ENCODE measurements at places on chromosomes 5 and 9.

GRCh38 chr5:150140830-150141229 is 14.8 kb downstream of the PDGFRB start:
- no peak for DNase-seq

GRCh38 chr9:124340219-124341069 is 74.8 kb downstream of the PSMB7 start:
- no peak for DNase-seq

DNA sequence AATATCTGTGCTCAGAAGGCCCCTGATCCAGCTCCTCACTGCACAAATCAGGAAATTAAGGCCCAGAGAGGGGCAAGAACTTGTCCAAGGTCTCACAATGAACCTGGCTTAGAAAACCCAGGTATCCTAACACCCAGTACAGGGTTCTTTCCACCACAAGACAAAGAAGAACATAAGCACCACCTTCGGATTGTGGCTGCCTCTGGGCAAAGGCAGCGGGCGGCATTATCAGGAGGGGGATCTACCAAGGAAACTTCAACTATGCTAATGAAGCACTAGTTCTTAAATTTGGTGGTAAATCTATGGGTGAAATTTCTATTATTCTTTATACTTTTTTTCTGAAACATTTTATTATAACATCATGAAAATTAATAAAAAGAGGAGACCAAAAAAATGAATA is 17.9 kb downstream of the ANXA6 start:
- DNase-seq = no peak

DNA sequence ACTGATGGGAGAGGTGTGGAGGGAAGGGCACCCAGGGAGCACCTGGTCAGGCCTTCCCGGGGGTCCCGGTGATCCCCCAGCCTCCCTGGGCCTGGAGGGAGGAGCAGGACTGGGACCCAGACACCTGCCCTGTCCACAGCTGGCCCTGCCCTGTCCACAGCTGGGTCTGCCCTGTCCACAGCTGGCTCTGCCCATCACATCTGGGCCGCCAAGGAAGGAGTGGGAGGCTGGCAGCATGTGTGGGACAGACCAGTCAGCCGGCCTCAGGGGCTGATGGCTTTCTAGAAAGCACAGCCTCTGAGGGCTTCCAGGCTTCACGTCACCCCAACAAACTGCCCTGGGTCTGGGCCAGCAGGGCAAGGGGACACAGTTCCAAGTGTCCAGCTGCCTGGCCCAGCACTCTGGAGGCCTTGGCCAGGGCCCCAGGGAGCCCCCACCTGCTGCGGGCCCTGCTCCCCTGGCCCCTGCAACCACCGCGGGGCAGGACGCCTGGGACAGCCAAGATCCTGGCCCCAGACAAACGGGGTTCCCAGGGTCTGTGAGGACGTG is 12.2 kb downstream of the DNLZ start:
- DNase-seq = no peak

- no peak for DNase-seq
Measured at GRCh38 chr5:143258559-143259253, 144.8 kb downstream of the NR3C1 start.

DNA sequence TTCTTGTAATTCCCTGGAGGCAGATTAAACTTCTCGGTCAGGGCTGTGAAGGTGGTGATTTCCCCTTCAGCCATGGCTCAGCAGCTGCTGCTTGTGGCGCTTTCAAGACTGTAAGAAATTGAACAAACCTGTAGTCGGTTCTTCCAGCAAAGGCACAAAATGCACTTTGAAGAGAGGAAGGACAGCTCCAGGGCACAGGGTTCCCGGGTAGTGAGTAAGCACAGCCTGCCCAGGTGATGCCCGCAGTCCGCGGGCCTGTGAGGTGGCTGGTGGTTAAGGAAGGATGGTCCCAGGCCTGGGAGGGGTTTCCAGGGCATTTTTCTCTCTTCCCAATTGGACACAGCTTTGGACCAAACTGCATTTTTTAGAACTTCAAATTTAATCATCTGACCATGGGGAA is 71.8 kb downstream of the FGF1 start:
- no peak for DNase-seq

- no peak for DNase-seq
Measured at GRCh38 chr9:38018958-38019602, 49.9 kb downstream of the SHB start.

DNA sequence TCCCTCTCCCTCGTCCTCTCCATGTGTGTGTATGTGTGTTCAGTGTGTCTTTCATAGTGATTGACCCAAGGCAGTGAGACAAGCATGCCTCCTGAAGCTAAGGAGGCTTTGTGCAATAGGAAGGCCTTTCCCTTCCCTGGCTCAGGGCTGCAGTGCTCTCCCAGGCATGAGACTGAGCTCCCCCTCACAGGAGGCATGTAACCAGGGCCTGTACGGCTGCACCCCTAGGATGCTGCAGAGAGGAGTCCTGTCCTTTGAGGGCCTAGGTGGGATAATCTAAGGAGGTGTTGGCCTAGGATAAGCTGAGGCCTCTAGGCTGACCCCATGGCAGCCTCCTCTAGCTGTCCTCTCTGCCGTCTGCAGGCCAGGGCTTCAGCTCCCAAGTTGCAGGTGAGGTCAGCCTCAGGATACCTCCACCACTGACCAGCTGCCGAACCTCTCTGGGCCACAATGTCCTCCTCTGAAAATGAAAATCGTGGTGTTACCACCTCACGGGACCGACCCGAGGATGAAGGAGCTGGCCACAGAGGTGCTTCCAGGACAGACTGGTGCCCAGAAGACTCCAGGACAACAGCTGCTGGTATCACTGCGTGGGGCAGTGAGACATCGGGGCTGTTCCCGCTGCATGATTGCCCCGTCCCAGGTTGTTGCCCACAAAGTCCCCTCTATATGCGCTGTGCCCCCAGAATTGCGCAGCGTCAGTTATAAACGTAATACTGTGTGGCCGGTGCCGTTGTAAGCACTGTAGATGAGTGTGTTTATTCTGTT is 129.6 kb downstream of the BARX1 start:
- DNase-seq = no peak

DNA sequence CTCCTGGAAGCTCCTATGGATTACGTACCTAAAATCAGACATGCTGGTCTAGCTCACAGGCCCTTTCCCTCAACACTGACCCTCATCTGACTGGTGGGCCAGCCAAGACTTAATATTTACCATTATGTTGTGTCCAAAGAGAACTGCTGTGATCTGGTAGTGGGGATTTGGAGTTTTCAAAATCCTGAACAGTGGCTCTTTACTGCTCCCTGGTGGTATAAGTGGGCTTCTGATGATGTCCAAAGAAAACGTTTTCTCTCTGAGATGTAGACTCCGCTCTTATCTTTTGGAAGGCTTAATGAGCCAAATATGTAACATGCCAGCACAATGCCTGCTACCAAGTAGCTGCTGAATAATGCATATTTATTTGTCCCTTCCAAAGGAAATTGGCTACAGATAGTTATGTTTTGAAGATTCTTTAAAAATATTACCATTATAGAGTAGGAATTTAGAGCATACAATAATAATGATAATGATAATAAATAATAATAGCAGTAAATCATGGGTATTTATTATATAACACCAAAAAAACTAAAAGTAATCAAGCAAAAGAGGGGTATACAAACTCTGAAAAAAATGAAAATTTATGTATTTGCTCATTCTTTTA is 406.6 kb upstream of the TNC start:
- DNase-seq = no peak

GRCh38 chr5:147509710-147510651 is at the start of gene DPYSL3:
TSS of gene DPYSL3 (minus strand) at chr5:147510068. CDS start at chr5:147509858, 210 bp downstream.
- DNase-seq = no peak

- no peak for DNase-seq
Measured at GRCh38 chr9:90090997-90091396, 486.2 kb downstream of the GADD45G start.

- no peak for DNase-seq
Measured at GRCh38 chr5:76604838-76605237, 18.4 kb downstream of the F2RL2 start.

DNA sequence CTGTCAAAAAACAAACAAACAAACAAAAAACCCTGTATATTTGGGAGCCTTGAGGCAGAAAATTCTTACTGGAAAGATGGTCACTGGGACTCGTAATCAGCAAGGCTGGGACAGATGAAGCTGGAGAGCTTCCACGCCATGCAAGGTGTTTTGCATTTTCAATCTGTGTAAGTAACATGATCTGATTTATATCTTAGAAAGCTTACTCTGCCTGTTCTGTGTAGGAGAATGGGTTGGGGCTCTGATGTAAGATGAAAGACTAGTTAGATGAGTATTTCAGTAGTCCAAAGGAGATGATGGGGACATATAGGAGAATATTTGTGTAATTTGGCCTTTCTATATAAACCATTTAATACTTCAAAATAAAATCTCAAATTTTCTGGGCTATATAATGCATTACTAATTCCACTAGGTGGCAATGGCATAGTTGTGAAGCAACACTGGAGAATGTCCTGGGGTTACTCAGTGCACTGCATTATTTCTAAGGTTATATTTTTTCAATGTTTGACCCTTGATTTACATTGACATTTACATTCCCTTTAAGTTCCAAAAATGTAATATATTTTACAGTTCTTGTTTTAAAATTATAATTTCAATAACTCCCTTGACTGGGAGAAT is 21.9 kb upstream of the FSD1L start:
- no peak for DNase-seq

- no peak for DNase-seq
Measured at GRCh38 chr9:91771864-91772263, 178.2 kb downstream of the ROR2 start.

- no peak for DNase-seq
Measured at GRCh38 chr5:100840789-100841188, 62.3 kb downstream of the ST8SIA4 start.

DNA sequence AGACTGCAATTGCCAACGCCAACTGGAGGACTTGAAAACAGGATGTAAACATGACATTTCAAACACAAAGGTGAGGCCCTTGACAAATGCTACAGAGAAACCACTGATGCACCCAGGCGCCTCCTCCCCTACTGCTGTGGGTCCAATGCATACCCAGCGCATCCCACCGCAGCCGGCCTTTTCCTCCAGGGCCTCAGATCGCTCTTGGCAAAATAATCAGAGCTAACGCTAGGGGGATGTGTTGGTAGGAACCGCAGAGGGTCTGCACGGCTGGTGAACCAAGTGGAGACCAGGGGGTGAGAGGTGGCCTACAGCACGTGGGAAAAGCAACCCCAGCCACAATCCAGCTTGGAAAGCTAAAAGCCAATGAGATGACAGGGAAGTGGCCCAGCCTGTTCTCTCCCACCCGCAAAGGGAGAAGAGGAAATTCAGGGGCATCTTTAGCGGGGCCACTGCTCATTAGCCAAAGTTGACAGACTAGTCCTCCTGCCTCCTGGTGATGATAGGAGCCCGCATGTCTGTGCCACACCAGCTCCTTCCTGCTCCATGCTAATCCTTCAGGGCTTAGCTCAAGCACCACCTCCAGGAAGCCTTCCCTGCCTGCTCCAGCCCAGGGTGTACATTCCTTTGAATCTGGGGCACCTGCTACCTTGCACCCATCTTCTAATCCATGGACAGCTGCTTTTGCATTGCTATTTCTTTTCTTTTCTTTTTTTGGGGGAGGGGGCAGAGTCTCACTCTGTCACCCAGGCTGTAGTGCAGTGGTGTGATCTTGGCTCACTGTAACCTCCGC is 5.9 kb downstream of the FAM163B start:
- no peak for DNase-seq

DNA sequence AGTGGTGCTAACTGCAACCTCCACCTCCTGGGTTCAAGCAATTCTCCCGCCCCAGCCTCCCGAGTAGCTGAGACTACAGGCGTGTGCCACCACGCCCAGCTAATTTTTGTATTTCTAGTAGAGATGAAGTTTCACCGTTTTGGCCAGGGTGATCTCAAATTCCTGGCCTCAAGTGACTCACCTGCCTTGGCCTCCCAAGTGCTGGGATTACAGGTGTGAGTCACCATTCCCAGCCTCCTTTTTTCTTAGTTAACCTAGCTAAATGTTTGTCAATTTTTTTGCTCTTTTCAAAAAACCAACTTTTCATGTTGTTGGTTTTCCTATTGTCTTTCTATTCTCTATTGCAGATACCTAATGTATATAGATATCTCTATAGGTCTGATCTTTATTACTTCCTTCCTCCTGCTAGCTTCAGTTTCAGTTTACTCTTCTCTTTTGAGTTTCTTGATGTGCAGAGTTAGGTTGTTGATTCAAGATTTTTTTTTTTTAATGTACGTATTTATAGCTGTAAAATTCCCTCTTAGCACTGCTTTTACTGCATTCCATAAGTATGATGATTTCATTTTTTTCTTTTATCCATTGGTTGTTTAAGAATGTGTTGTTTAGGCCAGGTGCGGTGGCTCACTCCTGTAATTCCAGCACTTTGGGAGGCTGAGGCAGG is 32.9 kb downstream of the FGD3 start:
- no peak for DNase-seq

- DNase-seq = no peak
Measured at GRCh38 chr9:22170556-22170955, 161.5 kb upstream of the CDKN2B start.

DNA sequence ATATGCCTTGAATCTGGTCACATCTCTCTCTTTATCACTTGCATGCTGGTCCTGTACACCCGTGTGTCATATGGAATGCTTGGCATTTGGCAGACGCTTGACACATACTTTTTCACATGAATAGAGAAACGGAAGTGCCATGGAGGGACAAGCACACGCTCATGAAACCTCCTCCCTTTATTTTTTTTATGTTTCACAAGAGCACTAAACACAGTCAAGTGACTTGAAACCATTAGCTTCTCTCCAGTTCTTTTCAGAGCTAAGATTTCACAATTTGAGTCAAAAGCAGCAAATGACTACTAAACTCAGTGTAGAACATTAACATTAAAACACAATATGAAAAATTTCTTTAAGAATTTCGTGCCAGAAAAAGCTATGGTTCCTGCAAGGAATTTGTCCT is 151.1 kb downstream of the DOCK2 start:
- DNase-seq = no peak

GRCh38 chr9:100125910-100126309 is 26.9 kb downstream of the INVS start:
- no peak for DNase-seq

DNA sequence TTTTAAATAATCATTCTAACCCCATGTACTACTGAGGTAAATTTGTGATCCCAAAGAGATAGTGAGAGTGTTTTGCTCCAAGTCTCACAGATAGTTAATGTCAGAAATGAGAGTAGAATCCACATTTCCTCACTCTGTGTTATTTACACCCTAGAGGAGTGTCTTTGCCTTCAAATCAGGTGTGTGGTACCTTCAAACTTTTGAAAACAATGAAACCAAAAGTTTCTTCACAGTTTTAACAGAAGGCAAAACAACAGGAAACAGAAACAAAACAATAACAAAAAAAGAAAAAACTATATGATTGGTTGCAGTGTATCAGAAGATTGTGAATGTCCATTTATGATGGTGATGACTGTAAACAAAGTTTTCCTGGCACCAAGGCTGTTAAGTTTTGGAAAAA is 85.9 kb downstream of the ERBIN start:
- no peak for DNase-seq

DNA sequence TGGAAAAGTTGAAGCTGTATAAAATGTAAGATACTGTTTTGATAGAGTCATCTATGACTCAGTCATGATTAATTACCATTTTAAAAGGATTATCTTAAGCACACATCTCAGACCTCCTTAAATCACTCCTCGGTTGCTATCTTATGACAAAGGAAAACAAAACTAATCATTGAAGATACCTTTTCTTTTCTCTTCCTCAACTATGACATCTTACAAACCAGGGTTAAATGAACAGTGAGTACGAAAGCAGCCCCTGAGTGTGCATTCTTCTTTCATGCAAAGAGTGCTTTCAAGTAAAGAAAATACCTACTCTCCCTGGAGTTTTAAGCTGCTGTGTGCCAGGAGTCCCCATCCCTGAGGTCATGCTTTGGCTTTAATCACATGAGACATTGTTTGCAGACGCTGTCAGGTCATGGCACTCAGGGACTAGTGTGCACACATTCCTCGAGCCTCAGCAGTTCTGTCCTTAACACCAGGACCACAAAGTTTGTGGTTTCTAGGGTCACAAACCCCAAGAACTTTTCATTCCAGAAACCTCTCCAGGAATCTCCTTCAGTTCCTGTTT is 86.7 kb upstream of the ICE1 start:
- DNase-seq = no peak
